Naive thymus-derived CD8-positive, alpha-beta T cell (primary cell): ENCODE measurements at places on chromosomes 3 and 15. TPM values are rescaled to one million over a fixed set of nuclear protein-coding genes. Genes with fewer than 3 reads are reported as not detected.

STARD9 gene
- polyA plus RNA-seq: 0.53 TPM

- H3K27me3 ChIP-seq: no peaks in the 10 kb centered on the region
- DNase-seq: no peak
- no peak overlapping the region for H3K27ac ChIP-seq
- peaks cover 8% of the 10 kb centered on the region for H3K36me3 ChIP-seq
- H3K4me1 ChIP-seq: peaks cover 85% of the 10 kb centered on the region
Measured at GRCh38 chr3:46965151-46965550, 11.4 kb downstream of the CCDC12 start.

EPM2AIP1 gene
- polyA plus RNA-seq: 5.2 TPM

DNA sequence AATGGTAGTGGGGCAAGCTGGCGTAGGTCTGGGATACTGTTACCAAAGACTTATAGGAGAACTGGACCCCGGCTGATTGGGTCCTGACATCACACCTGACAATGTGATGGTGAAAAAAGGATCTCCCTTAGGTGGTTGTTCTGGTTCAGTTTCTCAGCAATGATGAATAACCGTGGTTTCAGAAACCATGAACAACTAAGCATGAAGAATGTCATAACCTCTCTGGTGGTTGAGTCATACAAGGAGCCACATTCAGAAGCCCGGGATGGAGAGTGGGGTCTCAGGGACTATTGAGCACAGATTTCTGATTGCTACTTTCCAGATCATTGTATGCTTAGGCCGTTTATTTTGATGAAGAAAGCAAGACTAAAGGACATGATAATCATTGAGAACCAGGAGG is 17.4 kb downstream of the GPR160 start:
- DNase-seq: no peak
- H3K27me3 ChIP-seq: no peaks in the 10 kb centered on the region
- peaks cover 16% of the 10 kb centered on the region for H3K4me1 ChIP-seq
- H3K36me3 ChIP-seq: peaks cover 2% of the 10 kb centered on the region

- DNase-seq: no peak
- no peak overlapping the region for H3K27ac ChIP-seq
- H3K4me3 ChIP-seq: no peak overlapping the region
- H3K4me1 ChIP-seq: no peaks in the 10 kb centered on the region
Measured at GRCh38 chr3:123432832-123433523, 15.9 kb downstream of the ADCY5 start.

PLSCR2 gene
- polyA plus RNA-seq: 0.76 TPM

DNA sequence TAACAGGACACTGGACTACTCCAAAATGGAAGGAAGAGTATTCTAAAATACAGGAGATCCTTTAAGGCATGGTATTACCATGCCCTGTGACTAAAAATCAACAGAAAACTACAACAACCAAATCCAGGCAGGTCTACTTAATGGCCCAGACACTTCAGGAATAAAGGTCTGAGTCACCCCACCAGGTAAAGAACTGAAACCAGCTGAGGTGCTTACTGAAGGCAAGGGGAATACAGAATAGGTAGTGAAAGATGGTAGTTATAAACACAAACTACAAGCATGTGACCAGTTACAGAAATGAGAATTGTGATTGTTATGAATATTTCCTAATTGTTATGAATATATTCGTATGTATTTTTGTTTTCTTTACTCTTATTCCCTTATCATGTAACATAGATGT is 13.4 kb downstream of the IFT57 start:
- H3K4me3 ChIP-seq: no peak overlapping the region
- H3K4me1 ChIP-seq: peaks cover 2% of the 10 kb centered on the region
- no peaks in the 10 kb centered on the region for H3K27me3 ChIP-seq
- peaks cover 45% of the 10 kb centered on the region for H3K36me3 ChIP-seq
- H3K27ac ChIP-seq: no peak overlapping the region

DNA sequence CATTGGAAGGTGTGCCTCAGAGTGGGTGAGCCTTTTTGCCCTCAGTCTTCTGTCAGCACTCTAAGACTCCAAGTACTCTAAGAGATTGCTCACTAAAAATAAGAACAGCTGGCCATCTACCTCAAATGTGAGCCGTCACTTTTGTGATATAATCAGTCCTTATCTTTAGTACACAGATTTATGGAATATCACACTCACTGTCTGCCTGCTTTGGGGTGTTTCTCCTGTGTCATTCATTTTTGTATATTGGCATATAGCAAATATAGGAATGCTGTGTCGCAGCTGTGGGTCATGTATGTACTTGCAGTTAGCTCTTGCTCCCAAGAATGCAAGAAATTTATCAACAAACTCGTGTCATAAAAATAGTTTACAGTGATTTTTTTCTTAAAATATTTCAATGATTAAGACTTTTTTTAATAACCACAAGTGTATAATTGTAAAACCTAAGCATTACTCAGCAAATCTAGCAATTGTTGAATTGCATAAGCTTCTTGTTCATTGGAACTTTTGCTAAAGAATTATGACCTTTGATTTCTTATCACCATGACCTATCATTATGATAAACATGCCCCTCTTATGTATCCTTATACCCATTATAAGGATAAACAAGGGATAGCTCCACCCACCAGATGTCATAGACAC is 18.8 kb downstream of the SETD5 start:
- H3K36me3 ChIP-seq: peaks cover 3% of the 10 kb centered on the region
- no peak for DNase-seq
- no peaks in the 10 kb centered on the region for H3K27me3 ChIP-seq
- H3K27ac ChIP-seq: peak overlapping the region; percentile 20
- H3K4me1 ChIP-seq: peaks cover 25% of the 10 kb centered on the region

RBM15B gene
- polyA plus RNA-seq: 14.2 TPM

OIP5 gene
- 0.18 TPM for polyA plus RNA-seq

GRCh38 chr3:101513419-101513986 is 491 bp upstream of the SENP7 start:
- H3K4me3 ChIP-seq: peak overlapping the region; percentile 100
- H3K27me3 ChIP-seq: no peaks in the 10 kb centered on the region
- H3K4me1 ChIP-seq: peaks cover 47% of the 10 kb centered on the region
- peak overlapping the region; percentile 98 for H3K27ac ChIP-seq
- H3K36me3 ChIP-seq: peaks cover 7% of the 10 kb centered on the region

GRCh38 chr3:130969621-130970020 is 57.0 kb downstream of the ASTE1 start:
- H3K36me3 ChIP-seq: peaks cover 55% of the 10 kb centered on the region
- no peak overlapping the region for H3K27ac ChIP-seq
- no peak for DNase-seq
- no peaks in the 10 kb centered on the region for H3K4me1 ChIP-seq

GRCh38 chr3:101701696-101702634 is 15.4 kb upstream of the RPL24 start:
- no peak overlapping the region for H3K27ac ChIP-seq
- H3K27me3 ChIP-seq: no peaks in the 10 kb centered on the region
- DNase-seq: no peak
- no peak overlapping the region for H3K4me3 ChIP-seq
- H3K36me3 ChIP-seq: no peaks in the 10 kb centered on the region
- H3K4me1 ChIP-seq: no peaks in the 10 kb centered on the region

- no peak overlapping the region for H3K27ac ChIP-seq
- DNase-seq: no peak
- H3K4me3 ChIP-seq: no peak overlapping the region
- H3K4me1 ChIP-seq: no peaks in the 10 kb centered on the region
Measured at GRCh38 chr3:151580591-151580990, 119.7 kb upstream of the IGSF10 start.

DNA sequence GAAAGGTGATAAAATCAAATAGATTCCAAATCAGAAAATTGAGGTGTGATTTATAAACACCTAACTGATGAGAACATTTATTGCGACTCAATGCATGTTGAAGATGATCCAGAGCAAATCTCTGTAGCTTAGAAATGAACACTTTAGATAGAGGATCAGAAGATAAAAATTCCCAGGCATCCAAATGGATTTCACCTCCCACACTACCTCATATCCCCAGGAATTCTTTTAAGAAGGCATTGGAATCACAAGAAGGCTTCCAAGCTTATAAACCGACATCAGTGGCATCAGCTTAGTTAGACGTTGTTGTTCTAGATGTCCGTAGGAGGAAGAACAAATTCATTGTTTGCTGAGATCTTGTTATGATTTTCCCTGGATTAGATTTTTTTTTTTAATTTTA is 154.4 kb downstream of the EBLN2 start:
- H3K36me3 ChIP-seq: no peaks in the 10 kb centered on the region
- DNase-seq: no peak
- H3K4me3 ChIP-seq: no peak overlapping the region
- no peaks in the 10 kb centered on the region for H3K4me1 ChIP-seq

CCDC13 gene
- polyA plus RNA-seq: not detected

DNA sequence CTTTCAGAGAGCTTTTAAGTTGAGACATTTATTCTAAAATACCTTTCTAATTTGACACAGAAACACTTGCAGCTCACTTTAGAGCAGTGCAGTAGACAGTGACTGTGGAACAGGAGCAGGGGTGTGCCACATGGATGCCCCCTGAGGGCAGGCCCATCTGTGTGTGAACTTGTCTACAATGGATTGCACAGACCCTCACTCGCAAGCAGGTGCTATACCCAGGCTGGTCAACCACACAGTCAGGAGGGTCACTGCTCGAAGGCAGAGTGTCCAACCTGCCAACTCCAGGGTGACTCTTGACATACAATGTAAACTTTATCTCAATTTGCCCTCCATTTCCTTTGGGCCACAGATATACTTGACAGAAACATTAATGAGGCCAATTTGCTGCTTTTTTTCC is 437.2 kb downstream of the EPHB1 start:
- H3K4me3 ChIP-seq: no peak overlapping the region
- no peak overlapping the region for H3K27ac ChIP-seq
- DNase-seq: no peak

DNA sequence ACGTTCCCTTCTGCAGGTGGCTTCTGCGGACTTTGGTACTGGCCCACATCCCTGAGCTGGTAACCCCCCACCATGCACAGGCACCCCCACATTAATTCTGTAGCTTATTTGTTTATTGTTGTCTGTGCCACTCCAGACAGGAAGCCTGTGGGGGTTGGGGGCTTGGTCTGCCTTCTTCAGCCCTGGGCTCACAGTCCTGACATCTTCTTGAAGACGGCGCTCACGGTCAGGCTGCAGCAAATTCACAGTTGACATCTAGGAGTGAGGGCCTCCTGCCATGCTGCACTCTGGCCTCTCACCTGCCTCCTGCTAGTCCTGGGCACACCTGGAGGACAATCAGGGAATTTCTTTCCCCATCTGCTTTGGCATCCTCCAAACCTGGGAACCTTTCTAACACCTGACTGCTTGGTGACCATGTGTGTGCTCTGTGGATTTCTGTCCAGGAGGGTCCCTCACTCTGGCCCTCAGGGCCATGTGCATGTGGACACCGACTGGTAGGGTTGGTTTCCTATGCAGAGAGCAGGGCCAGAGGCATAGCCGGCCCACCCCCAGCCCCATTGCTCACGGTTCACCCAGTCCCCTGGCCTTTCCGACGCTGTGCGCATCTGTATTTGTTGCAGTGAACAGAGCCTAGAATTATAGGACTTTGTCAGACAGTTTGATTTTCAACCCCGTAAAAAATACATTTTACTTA is 68.8 kb downstream of the APBA2 start:
- H3K4me3 ChIP-seq: peak overlapping the region; percentile 82
- peaks cover 4% of the 10 kb centered on the region for H3K36me3 ChIP-seq
- no peak for DNase-seq
- no peaks in the 10 kb centered on the region for H3K27me3 ChIP-seq

GRCh38 chr15:51667478-51667877 is 13.8 kb upstream of the SCG3 start:
- no peak for DNase-seq
- peaks cover 10% of the 10 kb centered on the region for H3K27me3 ChIP-seq
- H3K4me3 ChIP-seq: no peak overlapping the region
- H3K36me3 ChIP-seq: no peaks in the 10 kb centered on the region

LEKR1 gene
- 0.67 TPM for polyA plus RNA-seq

DNA sequence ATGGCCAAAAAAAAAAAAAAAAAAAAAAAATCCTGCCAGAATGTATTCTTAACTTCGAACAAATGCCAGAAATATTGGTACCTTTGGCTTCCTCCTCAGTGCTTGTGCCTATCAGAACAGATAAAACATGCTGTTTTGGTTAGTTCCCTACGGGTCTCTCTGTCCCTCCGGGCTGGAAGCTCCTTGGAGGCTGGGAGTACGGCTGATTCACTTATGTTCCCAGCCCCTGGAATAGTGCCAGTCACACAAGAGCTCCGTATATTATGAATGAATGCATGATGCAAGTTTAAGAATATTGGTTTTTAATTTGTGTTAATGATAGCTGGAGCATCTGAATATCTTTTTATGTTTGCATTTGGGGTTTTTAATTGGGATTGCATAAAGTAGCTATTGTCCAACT is 44.0 kb downstream of the NR2F2 start:
- H3K36me3 ChIP-seq: no peaks in the 10 kb centered on the region
- no peak overlapping the region for H3K4me3 ChIP-seq

GRCh38 chr3:19075037-19075436 is 73.3 kb upstream of the KCNH8 start:
- no peaks in the 10 kb centered on the region for H3K36me3 ChIP-seq
- no peak overlapping the region for H3K4me3 ChIP-seq
- no peak overlapping the region for H3K27ac ChIP-seq
